Germinal center (tissue), 1 donor: ENCODE measurements at places on chromosomes 3 and 15.

DNA sequence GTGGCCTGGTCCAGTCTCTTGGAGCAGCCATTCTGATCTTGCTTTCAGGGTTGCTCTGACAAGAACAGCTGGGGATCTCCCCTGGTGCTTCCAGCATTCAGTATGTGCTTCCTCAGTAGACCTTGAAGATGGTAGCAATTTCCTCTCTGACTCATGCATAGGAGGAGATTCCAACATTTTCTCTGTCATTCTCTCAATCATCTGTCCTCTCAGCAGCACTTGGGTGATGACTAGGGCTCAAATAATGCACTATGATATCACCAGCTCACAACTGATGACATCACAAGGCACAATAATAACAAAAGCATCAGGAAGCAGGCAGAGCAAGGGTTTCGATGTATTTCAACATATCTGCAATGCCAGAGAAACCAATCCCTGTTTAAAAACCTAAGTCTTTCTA lies 52.7 kb downstream of the NFKBIZ start:
- DNase-seq = no peak

DNA sequence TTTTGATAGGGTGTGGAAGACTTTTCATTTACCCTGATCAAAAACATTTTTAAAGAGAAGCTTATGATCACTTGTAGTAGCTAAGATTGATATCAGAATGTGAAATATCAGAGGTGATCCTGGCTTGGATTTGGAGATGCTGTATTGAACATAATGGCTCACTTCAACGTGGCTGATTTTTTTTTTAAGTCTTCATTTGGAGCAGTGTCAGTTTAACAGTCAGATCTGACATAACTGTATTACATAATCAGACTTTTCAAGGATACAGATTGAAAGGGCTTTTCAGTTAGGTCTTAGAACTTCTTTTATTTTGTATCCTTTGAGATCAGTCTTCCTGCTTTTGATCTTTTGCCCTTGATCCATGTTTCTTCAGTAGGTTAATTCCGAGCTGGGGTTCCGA lies 98.5 kb downstream of the ITPR1 start:
- DNase-seq = no peak

DNA sequence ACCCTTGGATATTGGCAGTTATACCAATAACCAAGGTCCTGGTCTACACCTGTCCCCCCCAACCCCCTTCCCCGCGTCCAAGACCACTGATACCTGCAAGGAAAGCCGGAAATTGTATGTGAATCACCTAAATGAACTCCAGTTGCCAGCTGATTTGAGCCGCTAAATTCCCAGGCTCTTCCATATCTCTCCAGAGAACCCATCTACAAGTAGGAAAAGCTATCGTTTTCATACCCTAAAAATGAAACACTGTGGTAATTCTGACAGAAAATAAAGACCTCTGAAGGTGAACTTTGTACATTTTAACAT lies 114.2 kb upstream of the ICE2 start:
- DNase-seq = no peak

DNA sequence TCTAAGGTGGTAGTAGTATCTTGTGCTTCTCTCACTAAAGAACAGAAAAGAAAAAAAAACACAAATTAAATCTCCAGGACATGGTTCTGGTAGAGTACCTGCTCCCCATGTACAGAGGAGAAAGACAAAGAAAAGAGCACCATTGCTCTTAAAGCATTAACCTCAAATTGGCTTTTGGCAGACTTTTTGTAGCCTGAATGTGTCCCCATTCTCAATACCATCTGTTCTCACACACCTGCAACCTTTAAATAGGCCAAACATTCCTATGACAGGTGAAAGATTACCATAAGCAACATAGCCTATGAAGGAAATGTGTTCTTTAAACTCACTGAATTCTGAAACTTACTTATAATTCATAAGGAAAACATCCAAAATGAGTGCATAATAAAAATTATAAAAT lies 68.0 kb downstream of the TIPARP start:
- DNase-seq = no peak

GRCh38 chr3:1103525-1103924 lies 10.7 kb downstream of the CNTN6 start:
- DNase-seq = no peak

GRCh38 chr15:42289166-42289565 lies 15.9 kb upstream of the TMEM87A start:
- no peak for DNase-seq

- DNase-seq = no peak
Measured at GRCh38 chr15:77633913-77634265, 1.2 kb upstream of the LINGO1 start.

- DNase-seq = no peak
Measured at GRCh38 chr3:168239287-168239686, 143.6 kb upstream of the GOLIM4 start.

DNA sequence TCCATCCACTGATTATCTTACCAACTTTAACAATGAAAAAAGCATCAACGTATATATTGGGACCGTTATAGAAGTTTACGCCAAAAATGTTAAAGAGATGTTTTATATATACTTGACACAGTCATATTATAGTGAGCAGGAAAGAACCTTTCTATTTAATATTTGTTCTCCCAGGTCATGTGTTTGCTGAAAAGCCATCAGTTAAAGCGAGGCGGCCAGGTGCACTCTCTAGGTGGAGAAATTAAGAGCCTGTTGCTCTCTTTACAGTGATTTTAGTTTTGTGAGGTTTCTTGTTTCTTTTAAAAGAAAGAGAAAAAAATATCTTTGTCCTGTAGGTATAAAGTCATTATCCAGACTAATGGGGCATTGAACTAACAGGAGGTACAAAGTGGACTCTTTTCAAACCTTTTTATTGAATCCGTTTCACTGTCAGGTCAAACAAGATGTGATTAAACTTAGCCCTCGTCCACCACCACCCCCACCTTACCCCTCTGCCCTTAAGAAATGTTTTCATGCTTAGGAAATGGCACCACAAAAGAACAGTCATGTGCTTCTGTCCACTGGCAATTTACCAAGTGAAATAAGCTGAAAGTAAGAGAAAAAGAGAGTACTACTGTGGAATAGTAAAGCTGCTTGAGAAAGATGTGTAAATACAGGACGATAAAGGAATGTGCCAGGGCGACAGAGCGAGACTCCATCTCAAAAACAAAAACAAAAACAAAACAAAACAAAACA lies 279.9 kb downstream of the PTPRG start:
- DNase-seq = no peak

- no peak for DNase-seq
Measured at GRCh38 chr3:43960448-43960840, 269.7 kb downstream of the ABHD5 start.
